ENCODE measurements at places on chromosomes 7 and 10.

DNA sequence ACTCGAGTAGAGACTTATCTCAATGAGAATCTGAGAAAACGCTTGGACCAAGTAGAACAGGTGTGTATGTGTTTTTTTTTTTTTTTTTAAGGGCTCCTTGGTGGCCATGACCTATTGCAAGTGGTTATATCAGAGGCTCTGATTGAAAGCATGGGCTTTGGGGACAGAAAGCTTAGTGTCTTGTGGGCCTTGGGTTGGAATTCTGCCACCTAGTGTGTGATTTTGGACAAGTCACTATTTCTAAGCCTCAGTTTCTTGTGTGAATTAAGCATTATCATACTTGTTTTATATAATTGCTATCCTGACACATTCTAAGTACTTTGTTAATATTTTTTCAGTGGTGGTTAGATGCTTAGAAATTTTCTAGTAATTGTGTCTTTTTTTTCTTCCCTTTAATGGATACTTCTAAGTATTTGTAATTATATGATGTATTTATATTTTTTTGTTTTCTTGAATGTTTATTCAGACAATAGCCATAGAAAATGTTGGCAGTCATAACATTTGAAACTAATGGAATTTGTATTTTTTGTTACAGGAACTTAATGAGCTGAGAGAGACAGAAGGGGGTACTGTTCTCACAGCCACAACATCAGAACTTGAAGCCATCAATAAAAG is 33.1 kb downstream of the SMC3 start:
- peak; percentile 65 for DNase-seq

GRCh38 chr10:60237977-60238758 is 151.5 kb downstream of the ANK3 start:
- peak; percentile 83 for DNase-seq

GRCh38 chr10:86331861-86332260 is 34.7 kb downstream of the GRID1 start:
- no peak for DNase-seq

GRCh38 chr7:84249656-84250055 is 55.1 kb upstream of the SEMA3A start:
- no peak for DNase-seq

DNA sequence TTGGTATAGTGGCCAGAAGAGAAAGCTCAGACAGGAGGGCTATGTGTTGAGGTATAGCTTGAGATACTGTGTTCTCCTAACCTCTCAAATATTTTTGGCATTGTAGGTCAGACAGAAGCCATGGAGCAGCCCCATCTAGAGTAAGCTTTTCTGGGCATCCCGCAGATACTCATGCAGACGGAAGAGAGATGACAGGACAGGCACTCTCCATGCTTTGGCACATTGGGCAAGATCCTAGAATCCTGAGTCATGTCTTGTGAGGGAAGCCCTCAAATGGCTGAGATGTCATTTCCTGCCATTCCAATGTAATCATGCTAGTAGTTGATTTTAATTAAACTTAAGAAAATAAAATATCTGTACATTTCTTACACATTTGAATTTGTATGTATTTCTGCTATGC is 16.8 kb upstream of the KIF20B start:
- no peak for DNase-seq
